Testis (tissue), 5 donors: ENCODE measurements at places on chromosomes 6 and 20. TPM values are rescaled to one million over a fixed set of nuclear protein-coding genes. Genes with fewer than 3 reads are reported as not detected.

The CSTF1 gene
- total RNA-seq = 41.8 TPM

The SLC22A2 gene
- total RNA-seq = 0.99 TPM

The METTL24 gene
- 3.5 TPM for total RNA-seq

The LPA gene
- 7.2 TPM for total RNA-seq

The ABHD12 gene
- 51.5 TPM for total RNA-seq

The HNF4A gene
- total RNA-seq = 1.2 TPM

The TULP1 gene
- total RNA-seq = 2.4 TPM

The SALL4 gene
- 23.5 TPM for total RNA-seq

DNA sequence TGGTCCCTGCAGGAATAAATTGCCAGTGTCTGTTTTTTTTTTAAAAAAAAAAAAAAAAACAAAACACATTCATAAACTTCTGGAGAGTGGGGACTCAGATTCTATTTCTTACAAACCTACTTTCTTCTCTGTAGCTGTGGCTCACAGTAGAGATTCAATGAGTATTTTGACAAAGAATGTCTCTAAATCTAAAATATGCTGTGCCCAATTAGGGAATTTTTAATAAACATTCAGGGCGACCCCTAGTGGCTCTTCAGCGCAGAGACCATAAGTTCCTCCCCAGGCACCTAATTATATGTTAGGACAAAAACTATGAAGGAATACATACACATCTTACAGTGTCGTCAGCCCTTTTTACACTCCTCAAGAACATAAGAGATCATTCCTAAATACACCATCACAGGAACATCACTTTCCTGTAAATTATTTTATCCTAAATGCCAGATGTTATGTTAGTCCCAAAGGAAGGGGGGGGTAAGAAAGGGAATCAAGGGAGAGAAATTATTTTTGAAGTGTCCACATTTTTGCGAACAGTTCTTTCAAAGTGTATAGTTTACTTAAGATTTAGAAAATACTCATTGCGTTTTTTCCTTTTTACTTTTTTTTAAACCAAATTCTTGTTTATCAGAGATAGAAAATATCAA is 21.8 kb upstream of the NAA20 start:
- peak; percentile 56 for DNase-seq
- no peak overlapping the region for H3K4me3 ChIP-seq
- H3K27me3 ChIP-seq = no peaks in the 10 kb centered on the region
- H3K36me3 ChIP-seq = no peaks in the 10 kb centered on the region
- H3K4me1 ChIP-seq = peaks cover 33% of the 10 kb centered on the region

GRCh38 chr20:48270885-48271284 is 485.6 kb upstream of the SULF2 start:
- no peak overlapping the region for H3K27ac ChIP-seq
- no peaks in the 10 kb centered on the region for H3K36me3 ChIP-seq
- no peaks in the 10 kb centered on the region for H3K4me1 ChIP-seq
- no peak for DNase-seq

GRCh38 chr6:52420668-52421358 is 671 bp downstream of the EFHC1 start:
- H3K27me3 ChIP-seq = no peaks in the 10 kb centered on the region
- peak; percentile 65 for DNase-seq
- no peaks in the 10 kb centered on the region for H3K36me3 ChIP-seq
- H3K4me1 ChIP-seq = no peaks in the 10 kb centered on the region
- H3K27ac ChIP-seq = peak overlapping the region; percentile 86

GRCh38 chr6:44730771-44731391 is 343.4 kb downstream of the CDC5L start:
- H3K36me3 ChIP-seq = no peaks in the 10 kb centered on the region
- no peak for DNase-seq
- H3K27ac ChIP-seq = no peak overlapping the region

GRCh38 chr6:2988094-2988425 is 11.6 kb upstream of the NQO2 start:
- H3K27ac ChIP-seq = peak overlapping the region; percentile 97
- no peaks in the 10 kb centered on the region for H3K36me3 ChIP-seq

- H3K27me3 ChIP-seq = no peaks in the 10 kb centered on the region
- H3K4me1 ChIP-seq = peaks cover 15% of the 10 kb centered on the region
- no peak within 1 kb of the TSS for H3K27ac ChIP-seq
- peak within 1 kb of the TSS; percentile 29 for H3K4me3 ChIP-seq
- peak; percentile 58 for DNase-seq
- H3K36me3 ChIP-seq = no peaks in the 10 kb centered on the region
These were observed at the start of gene GNMT for GRCh38 chr6:42960243-42961019. GNMT (plus strand) TSS chr6:42960754; CDS start chr6:42960768, 14 bp downstream.

GRCh38 chr20:7933346-7933745 is 6.9 kb downstream of the HAO1 start:
- no peak overlapping the region for H3K27ac ChIP-seq
- no peaks in the 10 kb centered on the region for H3K27me3 ChIP-seq
- H3K4me1 ChIP-seq = no peaks in the 10 kb centered on the region
- no peak for DNase-seq
- H3K4me3 ChIP-seq = no peak overlapping the region

DNA sequence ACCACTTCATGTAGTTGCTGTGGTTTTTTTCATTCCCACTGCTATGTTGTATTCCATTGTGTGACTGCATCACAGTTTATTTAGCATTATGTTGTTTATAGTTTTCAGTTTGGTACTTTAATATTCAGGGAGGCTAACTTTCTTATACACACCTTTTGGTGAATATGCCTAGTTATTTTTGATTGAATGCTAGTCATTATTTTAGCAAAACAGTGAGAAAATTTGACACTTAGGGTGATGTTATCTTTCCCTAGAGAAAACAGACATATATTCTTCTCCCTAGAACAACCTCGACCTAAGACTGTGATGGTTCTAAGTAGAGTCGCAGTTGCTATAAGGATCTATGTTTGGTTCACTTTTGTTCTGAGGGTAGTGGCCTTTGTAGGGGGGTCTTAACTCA is 120.8 kb upstream of the B3GAT2 start:
- no peak overlapping the region for H3K4me3 ChIP-seq
- H3K27ac ChIP-seq = no peak overlapping the region
- no peaks in the 10 kb centered on the region for H3K4me1 ChIP-seq
- no peaks in the 10 kb centered on the region for H3K27me3 ChIP-seq
- no peaks in the 10 kb centered on the region for H3K36me3 ChIP-seq
- DNase-seq = no peak

- H3K4me3 ChIP-seq = no peak overlapping the region
- no peaks in the 10 kb centered on the region for H3K4me1 ChIP-seq
- DNase-seq = no peak
- H3K27ac ChIP-seq = peak overlapping the region; percentile 2
These were observed 82.9 kb upstream of the SCAF8 start for GRCh38 chr6:154650351-154650750.

DNA sequence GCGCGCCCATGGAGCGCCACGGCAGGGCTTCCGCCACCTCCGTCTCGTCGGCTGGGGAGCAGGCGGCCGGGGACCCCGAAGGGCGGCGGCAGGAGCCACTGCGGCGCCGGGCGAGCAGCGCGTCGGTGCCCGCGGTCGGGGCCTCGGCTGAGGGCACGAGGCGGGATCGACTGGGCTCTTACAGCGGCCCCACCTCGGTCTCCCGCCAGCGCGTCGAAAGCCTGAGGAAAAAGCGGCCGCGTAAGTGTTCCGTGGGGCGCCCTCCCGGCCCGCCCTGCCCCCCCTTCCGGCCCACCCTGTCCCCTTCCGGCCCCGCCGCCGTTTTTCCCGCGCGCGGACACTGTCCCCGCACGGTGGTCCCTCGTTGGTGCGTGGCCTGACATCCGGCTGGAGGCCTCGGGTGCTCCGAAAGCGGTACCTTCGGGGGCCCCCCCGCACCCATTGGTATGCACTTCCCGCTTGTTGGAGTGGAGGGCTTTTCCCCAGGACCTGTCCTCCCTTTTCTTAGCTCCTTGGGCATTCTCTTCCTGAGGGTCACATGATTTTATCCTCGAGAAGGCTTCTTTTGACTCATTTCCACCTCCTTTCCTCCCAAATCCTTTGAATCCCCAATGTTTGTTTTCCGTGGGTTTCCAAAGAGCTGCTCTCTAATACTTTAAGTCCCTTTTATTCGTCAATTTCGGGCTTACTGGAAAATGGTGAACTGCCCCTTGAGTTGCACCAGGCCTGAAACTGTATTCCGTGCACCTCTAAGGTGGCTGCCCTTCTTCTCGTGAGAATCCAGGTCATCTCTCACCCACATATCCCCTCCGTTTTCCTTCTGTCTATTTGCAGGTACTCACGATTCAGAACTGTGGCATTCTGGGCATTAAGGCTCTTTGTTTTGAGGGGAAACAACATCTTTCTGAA is 556 bp downstream of the PANK2 start:
- H3K36me3 ChIP-seq = no peaks in the 10 kb centered on the region
- peaks cover 14% of the 10 kb centered on the region for H3K4me1 ChIP-seq
- no peaks in the 10 kb centered on the region for H3K27me3 ChIP-seq
- H3K27ac ChIP-seq = peak overlapping the region; percentile 97
- peak overlapping the region; percentile 99 for H3K4me3 ChIP-seq

- H3K4me1 ChIP-seq = peaks cover 4% of the 10 kb centered on the region
- H3K4me3 ChIP-seq = no peak overlapping the region
- no peaks in the 10 kb centered on the region for H3K36me3 ChIP-seq
- H3K27ac ChIP-seq = no peak overlapping the region
- no peaks in the 10 kb centered on the region for H3K27me3 ChIP-seq
These were observed 156.7 kb upstream of the PMEPA1 start for GRCh38 chr20:57866250-57867106.

GRCh38 chr20:8547035-8547650 is 415.1 kb downstream of the PLCB1 start:
- H3K27me3 ChIP-seq = no peaks in the 10 kb centered on the region
- no peaks in the 10 kb centered on the region for H3K36me3 ChIP-seq
- no peak overlapping the region for H3K27ac ChIP-seq
- H3K4me1 ChIP-seq = peaks cover 15% of the 10 kb centered on the region

GRCh38 chr6:10453596-10453995 is 38.7 kb upstream of the TFAP2A start:
- no peaks in the 10 kb centered on the region for H3K36me3 ChIP-seq
- H3K4me3 ChIP-seq = no peak overlapping the region
- no peak overlapping the region for H3K27ac ChIP-seq
- DNase-seq = no peak
- H3K4me1 ChIP-seq = no peaks in the 10 kb centered on the region

GRCh38 chr20:57661746-57662455 is 41.7 kb upstream of the ZBP1 start:
- no peak overlapping the region for H3K27ac ChIP-seq
- H3K36me3 ChIP-seq = no peaks in the 10 kb centered on the region
- no peaks in the 10 kb centered on the region for H3K4me1 ChIP-seq
- no peak for DNase-seq

DNA sequence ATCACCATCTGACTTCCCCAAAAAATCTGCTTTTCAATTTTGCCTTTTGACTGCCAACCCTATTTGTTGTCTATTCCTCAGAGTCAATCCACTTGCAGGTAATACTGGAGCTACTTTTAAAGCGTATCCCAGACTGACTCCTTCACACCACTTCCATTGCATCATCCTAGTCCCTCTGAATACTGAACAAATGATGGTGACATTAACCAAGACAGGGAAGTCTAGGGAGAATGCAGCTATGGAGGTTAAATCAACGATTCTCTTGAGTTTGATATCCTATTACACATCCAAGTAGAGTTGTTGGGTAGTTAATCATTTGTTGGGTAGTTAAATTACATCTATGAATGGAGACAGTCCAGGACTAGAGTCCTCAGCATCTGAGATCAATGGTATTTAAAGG is 2.0 kb downstream of the OGFRL1 start:
- H3K4me3 ChIP-seq = no peak overlapping the region
- DNase-seq = no peak
- no peaks in the 10 kb centered on the region for H3K36me3 ChIP-seq
- H3K27me3 ChIP-seq = no peaks in the 10 kb centered on the region

GRCh38 chr6:44003345-44004061 is 123.7 kb downstream of the MRPL14 start:
- no peaks in the 10 kb centered on the region for H3K27me3 ChIP-seq
- peak overlapping the region; percentile 29 for H3K4me3 ChIP-seq
- DNase-seq = no peak
- H3K27ac ChIP-seq = no peak overlapping the region
- H3K36me3 ChIP-seq = no peaks in the 10 kb centered on the region

DNA sequence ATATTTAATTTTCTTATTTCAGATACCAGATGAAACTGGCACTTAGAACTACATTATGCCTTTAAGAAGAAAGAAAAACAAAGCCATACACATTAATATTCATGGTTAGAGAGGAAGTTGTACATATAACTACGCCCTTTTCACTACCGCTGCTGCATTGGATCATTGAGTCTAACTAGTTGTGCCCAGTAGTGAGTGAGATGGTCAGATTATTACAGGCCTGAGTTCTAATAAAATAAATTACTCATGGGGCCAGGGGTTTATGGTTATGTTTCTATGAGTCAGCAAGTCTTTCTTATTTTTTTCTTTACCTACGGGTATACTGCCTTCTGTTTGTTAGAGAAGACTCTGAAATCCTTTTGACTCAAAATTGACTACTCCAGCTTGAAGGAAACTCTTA is 11.5 kb downstream of the RIOK1 start:
- no peak overlapping the region for H3K4me3 ChIP-seq
- H3K27ac ChIP-seq = no peak overlapping the region
- no peaks in the 10 kb centered on the region for H3K27me3 ChIP-seq
- H3K36me3 ChIP-seq = no peaks in the 10 kb centered on the region

DNA sequence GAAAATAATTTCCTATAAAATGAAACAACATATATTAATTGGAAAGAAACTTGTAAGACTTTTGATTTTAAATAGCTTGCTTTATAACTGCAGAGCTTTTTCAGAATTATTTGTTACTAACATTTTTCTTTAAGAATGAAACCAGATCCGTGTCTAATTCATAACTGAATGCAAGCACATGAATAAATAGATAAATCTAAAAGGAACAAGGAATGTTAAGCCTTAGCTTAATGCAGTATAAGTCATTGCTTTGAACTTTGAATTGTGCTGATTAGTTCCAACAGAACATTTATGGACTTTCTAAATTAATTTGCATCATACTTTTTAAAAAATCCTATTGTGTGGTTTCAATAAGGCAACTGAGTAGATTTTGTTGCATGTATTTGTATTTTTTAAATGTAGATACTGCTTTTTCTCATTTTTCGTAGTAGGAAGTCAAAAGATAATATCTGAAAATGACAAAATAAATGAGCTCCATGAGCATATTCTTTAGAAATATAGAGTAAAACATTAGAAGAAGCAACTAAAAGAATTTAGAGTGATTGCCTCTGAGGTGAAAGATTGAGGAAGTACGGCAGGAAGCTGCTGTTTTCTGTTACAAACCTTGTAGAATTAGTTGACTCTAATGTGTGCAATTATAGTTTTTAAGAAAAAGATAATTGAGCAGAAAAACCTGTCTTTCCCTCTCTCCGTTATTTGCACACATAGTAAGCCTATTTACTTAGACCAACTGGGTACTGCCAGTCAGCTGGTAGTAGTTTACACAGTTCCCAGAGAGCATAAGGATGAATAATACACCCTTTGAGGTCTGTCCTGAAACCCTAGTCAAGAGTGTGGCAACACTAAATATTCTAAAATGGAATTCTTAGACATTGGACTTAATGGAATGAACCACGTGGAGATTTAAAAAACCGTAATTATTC is 32.6 kb upstream of the SLC35D3 start:
- no peaks in the 10 kb centered on the region for H3K36me3 ChIP-seq
- no peaks in the 10 kb centered on the region for H3K4me1 ChIP-seq
- no peak overlapping the region for H3K27ac ChIP-seq
- H3K27me3 ChIP-seq = no peaks in the 10 kb centered on the region
- H3K4me3 ChIP-seq = no peak overlapping the region

GRCh38 chr20:438571-439469 is 23.5 kb downstream of the TBC1D20 start:
- no peak overlapping the region for H3K27ac ChIP-seq
- no peaks in the 10 kb centered on the region for H3K36me3 ChIP-seq
- peak; percentile 48 for DNase-seq
- no peaks in the 10 kb centered on the region for H3K27me3 ChIP-seq
